NCI-H82 (cell line): ENCODE measurements at places on chromosomes 7 and 10.

DNA sequence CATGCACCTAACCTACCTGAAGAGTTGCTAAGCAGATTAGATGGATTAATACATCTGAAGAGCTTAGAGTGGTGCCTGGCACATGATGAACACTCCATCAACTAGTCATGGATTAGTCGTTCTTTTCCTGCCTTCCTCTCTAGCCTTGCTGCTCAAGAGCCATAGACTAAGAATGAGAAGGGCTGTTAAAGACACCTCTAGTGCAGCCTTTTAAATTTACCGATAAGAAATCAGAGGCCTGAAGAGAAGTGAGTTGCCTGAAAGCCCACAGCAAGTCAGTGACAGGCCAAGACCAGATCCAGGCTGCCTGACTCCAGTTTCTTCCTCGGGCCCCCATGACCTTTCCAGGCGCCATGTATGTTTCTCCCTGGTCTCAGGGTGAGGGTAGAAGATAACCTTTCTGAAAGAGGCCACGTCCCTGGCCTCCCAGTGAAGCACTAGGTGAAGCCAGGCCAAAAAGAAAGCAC lies 6.5 kb downstream of the TSPAN15 start:
- DNase-seq: peak; percentile 81

- DNase-seq: no peak
Measured at GRCh38 chr7:92075455-92076158, 58.7 kb downstream of the CYP51A1 start.

GRCh38 chr7:42128703-42129102 lies 108.3 kb downstream of the GLI3 start:
- DNase-seq: peak; percentile 13

GRCh38 chr10:103096130-103096529 lies 96.9 kb downstream of the NT5C2 start:
- DNase-seq: no peak

DNA sequence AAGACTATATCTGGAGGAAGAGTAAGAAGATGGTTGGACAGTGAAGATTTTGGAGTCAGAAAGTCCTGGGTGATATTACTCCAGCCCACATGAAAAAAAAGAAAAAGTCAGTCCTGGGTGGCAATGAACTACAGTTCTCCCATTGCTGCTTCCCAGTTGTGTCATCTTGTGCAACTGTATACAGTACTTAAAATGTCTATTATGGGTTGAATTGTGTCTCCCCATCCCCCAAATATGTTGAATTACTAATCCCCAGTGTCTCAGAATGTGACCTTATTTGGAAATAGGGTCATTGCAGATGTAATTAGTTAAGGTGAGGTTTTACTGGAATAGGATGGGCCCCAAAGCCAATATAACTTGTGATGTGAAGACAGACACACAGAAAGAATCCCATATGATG lies 15.6 kb downstream of the SEC23IP start:
- no peak for DNase-seq

DNA sequence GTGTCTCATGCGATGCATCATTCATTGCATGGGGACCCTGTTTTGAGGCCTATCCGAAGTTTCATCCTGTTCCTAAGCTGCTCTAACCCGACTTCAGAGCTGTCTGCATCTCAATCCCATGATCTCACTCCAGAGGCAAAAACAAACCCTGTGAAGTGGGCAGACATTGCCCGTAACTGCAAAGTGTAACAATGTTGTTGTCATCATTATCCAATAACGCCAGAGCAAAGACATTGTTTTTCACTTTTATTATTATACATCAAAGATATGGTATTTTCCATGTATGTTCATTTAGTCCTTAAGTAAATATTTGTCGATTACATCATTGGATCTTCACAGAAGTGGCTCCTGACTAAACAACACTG lies 246.7 kb downstream of the KLF6 start:
- DNase-seq: no peak

DNA sequence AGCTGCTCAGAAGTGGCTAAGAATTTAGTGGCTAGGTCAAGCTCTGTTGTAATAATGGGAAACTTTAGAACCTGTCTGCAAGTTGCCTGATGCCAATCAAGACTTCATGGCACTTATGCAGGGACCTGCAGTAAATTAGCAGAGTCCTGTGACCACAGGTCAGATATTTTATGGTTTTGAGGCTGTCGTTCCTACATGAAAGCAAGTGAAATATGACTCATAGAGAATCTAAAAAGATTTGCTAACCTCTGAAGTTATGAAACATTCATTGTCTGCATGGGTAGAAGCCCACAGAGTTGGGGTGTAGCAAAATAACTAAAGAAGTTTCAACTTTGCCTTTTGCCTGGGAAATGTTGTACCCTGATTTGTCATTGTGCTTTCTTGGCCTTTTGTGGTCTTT lies 32.3 kb downstream of the SLC39A12 start:
- no peak for DNase-seq

- DNase-seq: no peak
Measured at GRCh38 chr7:148753224-148753623, 54.5 kb downstream of the CUL1 start.

DNA sequence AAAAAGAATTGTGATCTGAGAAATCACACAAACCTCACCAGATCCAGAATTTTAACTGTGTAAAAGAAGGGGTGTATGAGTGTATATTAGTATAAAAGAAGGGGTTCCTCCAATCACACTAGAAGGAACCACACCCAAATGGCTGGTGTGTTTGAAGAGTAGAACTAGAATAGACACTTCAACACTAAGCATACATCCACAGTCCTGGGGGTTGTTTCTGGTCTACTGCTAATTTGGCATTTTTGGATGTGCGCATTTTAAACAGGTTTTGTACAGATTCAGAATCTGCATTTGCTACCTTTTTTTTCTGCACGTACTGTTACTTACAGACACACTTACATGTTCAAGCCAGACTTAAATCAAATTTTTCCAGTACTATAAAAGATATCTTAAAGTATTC lies 64.6 kb downstream of the PDE1C start:
- DNase-seq: no peak

DNA sequence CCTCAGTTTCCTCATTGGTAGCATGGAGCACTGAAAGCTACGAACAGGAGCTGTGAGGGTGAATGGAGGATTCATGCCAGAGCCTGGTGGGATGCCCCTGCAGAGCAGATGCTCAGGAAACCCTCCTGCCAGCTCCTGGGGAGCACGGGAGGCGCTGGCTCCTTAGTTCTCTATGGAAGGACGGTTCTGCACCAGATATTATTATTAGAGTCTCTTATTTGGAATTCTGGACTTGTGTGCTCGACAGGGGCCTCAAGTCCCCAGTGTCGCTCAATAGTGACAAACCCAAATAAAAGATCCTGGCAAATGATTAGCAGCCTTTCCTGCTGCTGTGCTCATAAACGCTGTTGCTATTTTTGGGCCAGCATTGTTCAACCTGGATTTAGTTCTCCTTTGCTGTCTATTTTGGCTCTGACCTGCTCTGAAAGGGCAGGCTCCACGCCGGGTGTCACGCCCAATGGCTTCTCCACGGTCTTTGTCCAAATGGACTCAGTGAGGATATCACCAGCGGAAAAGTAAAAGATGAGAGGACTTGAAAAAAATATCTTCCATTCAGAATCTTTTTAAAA lies 23.0 kb upstream of the KLF6 start:
- no peak for DNase-seq

GRCh38 chr10:100742936-100743335 lies 2.4 kb upstream of the PAX2 start:
- no peak for DNase-seq

DNA sequence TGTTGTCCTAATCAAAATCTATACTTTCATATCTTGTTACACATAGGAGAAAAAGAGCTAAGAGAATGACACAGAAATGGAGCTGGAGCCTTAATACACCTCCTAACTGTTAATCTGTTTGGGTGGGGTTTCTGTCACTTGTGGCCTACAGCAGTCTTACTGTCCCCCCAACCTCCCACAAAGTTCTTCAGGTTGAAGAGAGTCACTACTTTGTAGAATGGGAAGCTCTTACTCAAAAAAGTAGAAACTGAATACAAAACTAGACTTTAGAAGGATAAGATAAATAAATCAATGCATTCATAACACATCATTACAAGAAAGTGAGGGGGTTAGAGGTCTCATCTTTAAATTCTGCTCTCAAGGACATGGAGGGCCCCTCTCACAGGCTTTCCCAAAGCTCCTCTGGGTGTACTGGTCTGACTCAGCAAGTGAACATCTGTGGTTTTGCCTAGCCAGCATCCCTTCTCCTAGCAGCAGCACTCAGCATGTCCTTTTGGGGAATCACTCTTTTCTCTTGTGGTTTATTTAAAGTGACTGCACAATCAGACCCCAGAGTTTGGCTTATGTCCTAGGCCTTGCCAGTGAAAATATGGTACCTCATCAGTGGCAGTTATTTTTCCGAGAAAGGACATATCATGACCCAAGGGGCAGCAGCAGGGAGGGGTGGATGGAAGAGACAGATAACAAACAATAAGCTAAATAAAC lies 2.0 kb upstream of the BLVRA start:
- peak; percentile 65 for DNase-seq

DNA sequence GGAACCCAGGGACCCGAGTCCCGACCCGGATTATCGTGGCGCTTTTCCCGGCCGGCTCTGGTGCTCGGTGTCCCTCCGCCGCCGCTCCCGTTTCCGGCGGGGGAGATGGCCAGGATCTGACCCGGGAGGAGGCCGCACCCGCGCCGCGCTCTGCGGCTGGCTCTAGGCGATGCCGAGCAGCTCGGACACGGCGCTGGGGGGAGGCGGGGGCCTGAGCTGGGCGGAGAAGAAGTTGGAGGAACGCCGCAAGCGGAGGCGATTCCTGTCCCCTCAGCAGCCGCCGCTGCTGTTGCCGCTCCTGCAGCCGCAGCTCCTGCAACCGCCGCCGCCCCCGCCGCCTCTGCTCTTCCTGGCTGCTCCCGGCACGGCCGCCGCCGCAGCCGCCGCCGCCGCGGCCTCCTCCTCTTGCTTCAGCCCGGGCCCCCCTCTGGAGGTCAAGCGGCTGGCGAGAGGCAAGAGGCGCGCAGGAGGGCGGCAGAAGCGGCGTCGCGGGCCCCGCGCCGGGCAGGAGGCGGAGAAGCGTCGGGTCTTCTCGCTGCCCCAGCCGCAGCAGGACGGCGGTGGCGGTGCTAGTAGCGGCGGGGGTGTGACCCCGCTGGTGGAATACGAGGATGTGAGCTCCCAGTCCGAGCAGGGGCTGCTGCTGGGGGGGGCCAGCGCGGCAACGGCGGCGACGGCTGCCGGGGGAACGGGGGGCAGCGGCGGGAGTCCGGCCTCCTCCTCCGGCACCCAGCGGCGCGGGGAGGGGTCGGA lies 593 bp downstream of the CDK13 start:
- peak; percentile 64 for DNase-seq

GRCh38 chr7:24135003-24135817 lies 148.8 kb upstream of the NPY start:
- no peak for DNase-seq

DNA sequence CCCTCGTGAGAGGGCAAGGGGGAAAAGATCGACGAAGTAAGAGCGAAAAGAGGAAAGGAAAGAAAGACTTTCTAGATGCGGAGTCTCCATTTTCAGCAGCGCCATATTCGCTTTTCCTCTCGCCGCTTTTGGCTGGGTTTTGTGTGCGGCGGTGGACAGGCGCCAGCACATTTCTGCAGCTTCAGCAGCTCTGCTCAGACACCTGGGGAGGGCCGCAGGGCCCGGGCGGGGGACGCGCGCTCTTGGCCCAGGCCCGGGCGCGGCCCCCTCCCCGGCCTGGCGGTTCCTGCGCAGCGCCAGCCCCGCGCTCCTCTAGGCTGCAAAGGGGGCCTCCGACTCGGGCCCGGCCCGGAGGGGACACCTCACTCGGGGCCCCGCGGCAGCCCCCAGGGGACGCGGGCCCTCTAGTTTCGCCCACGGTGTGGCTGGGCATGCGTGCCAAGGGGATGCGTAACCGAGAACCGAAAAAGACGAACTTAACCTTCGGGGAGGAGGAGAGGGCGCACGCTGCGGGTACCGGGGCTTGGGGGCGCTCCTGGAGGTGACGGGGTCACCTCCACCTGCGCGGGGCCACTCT lies 34.5 kb upstream of the EBLN1 start:
- no peak for DNase-seq

DNA sequence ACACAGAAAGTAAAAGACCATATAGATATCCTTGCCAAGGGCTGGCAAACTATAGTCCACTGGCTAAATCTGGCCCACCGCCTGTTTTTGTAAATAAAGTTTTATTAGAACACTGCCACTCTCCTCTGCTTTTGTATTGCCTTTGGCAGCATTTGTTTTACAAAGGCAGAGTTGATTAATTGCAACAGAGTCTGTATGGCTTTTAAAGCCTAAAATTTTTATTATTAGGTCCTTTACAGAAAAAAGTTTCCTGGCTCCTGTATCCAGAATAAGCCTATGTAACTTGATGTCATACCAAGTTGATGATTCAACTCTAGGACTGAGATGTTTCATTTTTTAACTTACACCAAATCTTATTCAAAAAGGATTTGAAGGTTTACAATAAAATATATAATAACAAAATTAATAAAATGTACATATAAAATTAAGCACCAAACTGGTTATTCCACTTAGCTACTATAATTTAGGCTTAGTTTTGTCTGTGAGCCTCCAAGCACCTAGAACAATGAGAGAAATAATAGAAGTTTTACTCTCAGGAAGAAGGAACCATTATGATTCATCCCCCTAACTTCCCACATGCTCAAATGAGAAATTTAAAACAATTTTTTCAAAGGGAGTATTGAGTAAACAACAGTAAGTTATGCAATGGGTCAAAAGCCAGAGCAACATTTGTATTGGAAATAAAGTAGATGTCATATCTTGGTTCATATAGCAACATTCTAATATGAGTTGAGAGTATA lies 31.9 kb downstream of the CPED1 start:
- DNase-seq: no peak

GRCh38 chr10:67705921-67706320 lies 9.9 kb upstream of the CTNNA3 start:
- peak; percentile 57 for DNase-seq

DNA sequence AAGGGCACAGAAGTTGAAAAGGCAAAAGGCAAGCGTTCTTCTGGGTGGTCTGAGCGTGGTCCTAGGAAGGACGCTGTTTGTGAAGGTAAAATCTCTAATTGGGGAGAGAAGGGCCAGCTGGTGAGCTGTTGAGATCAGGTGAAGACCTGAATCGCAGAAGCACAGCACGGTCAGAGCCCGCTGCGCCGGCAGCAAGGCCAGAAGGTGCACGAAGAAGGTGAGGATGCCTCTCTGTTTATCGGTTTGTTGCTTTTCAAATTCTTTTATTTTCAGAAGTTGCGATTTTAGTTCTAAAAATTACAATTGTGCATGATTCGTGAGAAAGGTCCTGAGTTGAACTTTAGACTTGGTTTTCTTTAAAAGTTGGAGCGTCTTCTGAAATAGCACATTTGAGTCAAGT lies 247.8 kb upstream of the FOXK1 start:
- DNase-seq: no peak

DNA sequence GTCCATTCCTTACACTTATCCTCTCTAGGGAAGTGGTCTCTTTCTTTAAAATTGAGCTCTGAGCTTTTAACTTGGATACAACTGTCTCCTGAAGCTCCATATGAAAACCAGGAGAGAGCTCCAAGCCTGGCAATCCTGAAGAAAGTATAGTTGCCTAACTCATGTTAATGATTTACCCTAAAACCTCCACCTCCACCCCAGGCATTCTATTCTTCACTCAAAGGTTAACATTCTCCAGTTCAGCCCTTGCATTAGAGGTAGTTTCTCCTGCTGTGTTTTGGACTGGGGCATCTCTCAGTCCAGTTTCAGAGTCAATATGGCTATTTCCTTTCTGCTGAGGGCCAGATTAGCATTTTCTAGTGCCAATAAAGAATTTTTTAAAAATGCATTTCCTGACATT lies 195.5 kb downstream of the SLC25A13 start:
- no peak for DNase-seq

- DNase-seq: no peak
Measured at GRCh38 chr7:143040209-143040715, 11.9 kb upstream of the OR6V1 start.

- no peak for DNase-seq
Measured at GRCh38 chr10:129450391-129450790, 16.6 kb upstream of the MGMT start.
